A549 treated with Hydrocortisone at 1 μM for 4 hours (cell line): ENCODE measurements at places on chromosomes 12 and 14. TPM values are rescaled to one million over a fixed set of nuclear protein-coding genes. Genes with fewer than 3 reads are reported as not detected.

The GAS2L3 gene
- total RNA-seq = 5.9 to 10.1 TPM (median 7.5 TPM) in 5 replicates

The ATF7IP gene
- 4.2 to 5.0 TPM (median 4.9 TPM) in 5 replicates for total RNA-seq

The CARMIL3 gene
- 0.25 to 0.62 TPM (median 0.54 TPM) in 5 replicates for total RNA-seq

The TSPAN9 gene
- total RNA-seq = 49.5 to 68.9 TPM (median 57.9 TPM) in 5 replicates

The SLC35F4 gene
- not detected in 5 replicates for total RNA-seq

The FOXN4 gene
- total RNA-seq = 0.03 to 0.08 TPM (median 0.03 TPM) in 3 of 5 replicates, not detected in the others

The SLC2A13 gene
- total RNA-seq = 2.3 to 2.9 TPM (median 2.9 TPM) in 5 replicates

The BCAT1 gene
- 10.1 to 12.7 TPM (median 10.7 TPM) in 5 replicates for total RNA-seq
